ENCODE measurements at places on chromosomes 7 and 10.

- no peak for DNase-seq
These were observed 171.9 kb downstream of the ARID5B start for GRCh38 chr10:62073429-62073828.

DNA sequence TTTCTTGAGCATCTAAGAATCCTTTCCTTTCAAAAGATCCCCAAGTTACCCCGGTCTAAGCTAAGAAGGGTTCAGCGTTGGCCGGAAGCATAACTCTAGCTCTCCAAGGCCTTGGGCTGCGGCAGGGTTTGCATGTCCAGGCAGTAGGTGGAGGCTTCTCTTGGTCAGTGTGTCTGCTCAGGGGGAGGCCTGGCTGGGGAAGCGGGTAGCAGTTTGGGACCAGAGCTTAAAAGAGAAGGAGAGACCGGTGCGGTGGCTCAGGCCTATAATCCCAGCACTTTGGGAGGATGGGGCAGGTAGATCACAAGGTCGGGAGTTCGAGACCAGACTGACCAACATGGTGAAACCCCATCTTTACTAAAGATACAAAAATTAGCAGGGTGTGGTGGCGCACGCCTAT, 226.3 kb downstream of the MGMT start:
- DNase-seq, result no peak

DNA sequence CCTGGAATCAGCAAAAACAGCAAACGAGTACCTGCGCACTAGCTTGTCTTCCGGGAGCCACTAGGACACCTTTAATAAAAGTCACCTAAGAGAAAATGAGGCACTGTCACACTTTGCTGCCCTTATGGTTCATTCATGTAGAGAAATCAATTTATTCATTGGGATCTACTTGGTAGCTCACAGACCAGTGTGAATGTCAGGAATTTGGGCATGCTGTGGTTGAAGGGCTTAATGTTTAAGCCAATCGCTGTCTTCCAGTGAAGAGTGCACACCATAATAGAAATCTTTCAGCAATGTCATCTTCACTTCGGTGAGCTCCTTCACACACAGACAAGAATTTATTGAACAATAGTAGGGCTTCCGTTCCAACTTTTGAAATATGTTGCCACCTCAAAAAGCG, 65.1 kb downstream of the MARCHF5 start:
- peak; percentile 2 for DNase-seq

DNA sequence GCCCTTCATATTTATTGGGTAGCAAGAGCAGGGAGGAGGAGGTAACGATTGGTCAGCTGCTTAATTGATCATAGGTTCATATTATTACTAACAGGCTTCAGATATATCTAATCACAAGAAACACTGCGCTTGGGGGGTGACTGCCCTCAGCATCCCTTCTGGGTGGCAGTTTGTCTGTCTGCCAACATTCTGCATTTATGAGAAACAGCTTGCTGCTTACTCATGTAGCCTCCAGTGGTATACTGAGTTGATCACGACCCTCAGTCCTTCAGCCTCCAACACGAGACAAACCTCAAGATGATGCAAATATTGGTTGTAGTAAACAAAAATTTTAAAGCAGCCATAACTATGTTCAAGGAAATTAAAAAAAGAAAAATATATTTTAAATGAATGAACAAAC, 657.8 kb upstream of the PHF14 start:
- peak; percentile 11 for DNase-seq

DNA sequence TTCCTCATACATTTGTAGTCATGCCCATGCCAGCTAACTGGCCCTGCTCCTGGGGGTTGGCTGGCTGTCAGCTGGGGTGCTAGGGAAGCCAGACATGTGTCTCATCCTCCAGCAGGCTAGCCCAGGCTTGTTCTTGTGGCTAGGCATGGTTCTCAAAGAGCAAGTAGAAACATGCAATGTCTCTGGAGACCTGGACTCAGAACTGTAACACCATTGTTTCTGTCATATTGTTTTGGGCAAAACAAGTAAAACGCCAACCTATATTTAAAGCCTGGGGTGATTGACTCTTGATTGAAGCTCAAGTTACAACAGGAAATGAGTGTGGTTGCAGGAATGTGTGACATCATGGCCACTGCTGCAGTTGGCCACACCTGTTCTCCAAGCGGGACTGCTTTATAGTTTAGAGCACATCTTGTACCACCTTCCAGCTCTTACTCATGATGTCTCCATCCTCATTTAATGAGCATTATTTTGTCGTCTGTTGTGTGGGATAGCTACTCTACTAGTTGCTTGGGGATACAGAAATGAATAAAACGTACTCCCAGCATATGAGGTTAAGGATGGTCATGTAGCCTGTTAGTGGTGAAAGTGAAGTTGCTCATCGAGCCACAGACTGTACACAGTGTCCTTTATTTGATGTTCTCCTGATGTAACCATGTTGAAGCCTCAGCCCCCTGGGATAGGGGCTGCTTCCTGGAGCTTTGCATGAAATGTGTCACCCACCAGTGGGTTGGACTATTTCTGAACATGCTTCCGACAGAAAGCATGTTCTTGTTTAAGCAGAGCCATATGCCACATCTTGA, 168.4 kb downstream of the SORCS3 start:
- peak; percentile 55 for DNase-seq

- no peak for DNase-seq
These were observed 134.6 kb downstream of the TEX36 start for GRCh38 chr10:125548356-125548755.

- no peak for DNase-seq
These were observed 610.0 kb upstream of the MBL2 start for GRCh38 chr10:53382543-53382942.

- DNase-seq, result peak; percentile 68
These were observed 83.0 kb downstream of the ARL4A start for GRCh38 chr7:12770227-12770975.

DNA sequence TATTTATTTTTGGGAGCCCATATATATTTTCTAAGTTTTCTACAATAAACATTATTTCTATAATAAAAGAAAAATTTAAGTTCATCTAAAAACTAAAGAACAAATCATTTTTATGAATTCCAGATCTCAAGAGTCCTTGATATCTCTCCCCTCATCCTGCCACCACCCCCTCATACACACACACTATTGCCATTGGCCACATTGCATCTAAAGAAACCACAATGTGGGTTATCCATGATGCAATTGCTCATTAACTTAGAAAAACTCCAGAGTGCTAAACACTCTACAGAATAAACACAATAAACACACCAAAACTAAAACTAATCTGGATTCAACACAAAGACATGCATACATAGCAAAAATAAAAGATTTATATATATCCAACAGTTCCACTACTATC, 37.8 kb downstream of the FAM13C start:
- DNase-seq, result no peak

GRCh38 chr7:155228459-155228845, 69.2 kb upstream of the INSIG1 start:
- peak; percentile 33 for DNase-seq

GRCh38 chr10:46546591-46547540, 9.6 kb downstream of the GPRIN2 start:
- DNase-seq, result no peak

- DNase-seq, result no peak
These were observed 625.2 kb upstream of the CELF2 start for GRCh38 chr10:10392511-10392910.

GRCh38 chr7:120462991-120463390, 190.0 kb downstream of the KCND2 start:
- peak; percentile 4 for DNase-seq

- peak; percentile 11 for DNase-seq
These were observed 272.0 kb downstream of the HPSE2 start for GRCh38 chr10:98963608-98964007.

- DNase-seq, result no peak
These were observed 29.9 kb downstream of the GPR22 start for GRCh38 chr7:107499731-107500130.

- peak; percentile 23 for DNase-seq
These were observed 43.7 kb downstream of the ELFN1 start for GRCh38 chr7:1713502-1714484.

DNA sequence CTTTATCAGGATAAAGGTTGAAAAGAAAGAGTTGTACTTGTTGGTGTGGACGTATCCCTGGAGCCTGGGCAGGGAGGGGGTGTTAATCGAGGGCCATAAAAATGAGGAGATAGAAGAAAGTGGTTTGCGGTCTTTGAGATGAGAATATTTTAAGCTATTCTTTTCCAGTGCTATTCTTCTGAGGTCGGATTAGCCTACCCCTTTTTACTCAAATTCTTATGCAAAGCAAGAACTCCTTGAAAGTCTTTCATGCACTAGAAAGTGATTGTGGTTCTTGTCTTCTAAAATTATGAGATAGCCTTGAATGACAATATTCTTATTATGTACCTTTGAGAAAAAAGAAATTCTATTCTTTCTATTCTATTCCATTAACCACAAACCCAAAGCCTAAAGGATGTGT, 201.3 kb upstream of the SEMA3C start:
- no peak for DNase-seq

DNA sequence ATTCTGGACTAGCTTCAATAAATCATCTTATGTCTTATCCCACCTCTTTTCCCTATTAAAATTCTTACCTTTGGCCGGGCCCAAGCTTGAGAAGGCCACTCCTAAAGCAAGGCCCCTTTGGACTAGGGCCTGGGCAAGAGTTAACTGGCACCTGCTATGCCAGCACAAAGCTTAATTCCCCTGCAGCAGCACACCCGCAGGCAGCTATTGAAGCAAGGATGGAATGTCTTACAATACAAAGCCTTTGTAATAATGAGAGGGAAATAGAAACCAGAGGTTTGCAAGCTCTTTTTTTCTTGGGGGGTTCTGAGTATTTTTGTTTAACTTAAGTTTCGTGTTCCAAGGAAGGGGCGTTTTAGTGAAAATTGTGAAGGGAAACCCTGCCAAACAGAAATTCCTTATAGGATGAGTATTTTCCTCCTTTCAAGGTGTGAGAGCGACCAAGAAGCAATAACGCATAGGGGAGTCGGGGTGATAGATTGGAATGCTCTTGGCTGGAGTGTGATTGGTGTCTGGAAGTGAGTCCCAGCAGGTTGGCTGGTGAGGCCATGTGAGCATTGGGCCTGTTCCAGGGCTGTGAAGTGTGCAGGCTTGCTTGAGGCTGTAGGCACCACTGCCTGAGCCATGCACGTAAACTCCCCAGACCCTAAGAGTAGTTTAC, 148.5 kb downstream of the KIAA1217 start:
- DNase-seq, result peak; percentile 65

DNA sequence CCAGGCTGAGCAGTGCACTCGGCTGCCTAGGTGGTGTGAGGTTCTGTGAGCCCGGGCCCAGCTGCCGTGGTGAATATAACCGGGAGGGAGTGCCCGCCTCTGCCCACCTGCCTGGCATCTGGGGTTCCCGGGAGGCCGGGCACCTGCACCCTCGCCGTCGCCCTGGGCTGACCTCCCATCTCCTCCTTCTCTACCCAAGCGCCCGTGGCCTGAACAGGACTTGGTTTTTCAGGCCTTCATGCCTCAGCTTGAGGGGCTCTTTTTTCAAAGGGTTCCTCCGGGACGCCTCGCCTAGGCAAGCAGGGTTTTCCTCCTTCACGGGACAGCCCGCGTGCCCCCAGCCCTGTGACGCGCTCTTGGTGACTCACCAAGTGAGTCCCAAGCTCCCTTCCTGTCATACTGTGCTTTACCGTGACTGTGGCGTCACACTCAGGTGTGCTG, 9.9 kb downstream of the INPP5A start:
- DNase-seq, result no peak

All from astrocyte of the hippocampus (primary cell).